Activated CD8-positive, alpha-beta memory T cell treated with anti-CD3 and anti-CD28 coated beads for 24 hours (primary cell): ENCODE measurements at places on chromosomes 11 and 22.

GRCh38 chr22:47053013-47053725, 290.7 kb downstream of the TBC1D22A start:
- DNase-seq = no peak

DNA sequence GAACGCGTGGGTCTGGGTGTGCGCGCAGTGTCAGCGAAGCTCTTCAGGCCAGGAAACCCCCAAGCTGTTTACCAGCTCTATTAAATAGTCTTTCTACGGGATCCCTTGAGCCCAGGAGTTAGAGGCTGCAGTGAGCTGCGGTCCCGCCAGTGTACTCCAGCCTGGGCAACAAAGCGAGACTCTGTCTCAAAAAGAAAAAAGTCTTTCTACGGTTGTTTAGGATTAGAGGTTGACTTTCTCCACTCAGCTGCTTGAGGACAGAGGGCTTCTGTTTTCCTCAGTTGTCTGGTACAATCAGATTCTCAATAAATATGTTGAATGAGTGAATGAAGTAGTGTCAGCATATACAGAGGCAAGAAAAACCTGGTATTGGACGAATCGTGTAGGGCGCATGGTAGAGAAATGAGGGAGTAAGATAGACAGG, 619 bp downstream of the SART1 start:
- no peak for DNase-seq

GRCh38 chr11:92692826-92693546, 276.5 kb upstream of the MTNR1B start:
- DNase-seq = no peak

GRCh38 chr11:10862446-10862845, 4.6 kb upstream of the ZBED5 start:
- DNase-seq = no peak

DNA sequence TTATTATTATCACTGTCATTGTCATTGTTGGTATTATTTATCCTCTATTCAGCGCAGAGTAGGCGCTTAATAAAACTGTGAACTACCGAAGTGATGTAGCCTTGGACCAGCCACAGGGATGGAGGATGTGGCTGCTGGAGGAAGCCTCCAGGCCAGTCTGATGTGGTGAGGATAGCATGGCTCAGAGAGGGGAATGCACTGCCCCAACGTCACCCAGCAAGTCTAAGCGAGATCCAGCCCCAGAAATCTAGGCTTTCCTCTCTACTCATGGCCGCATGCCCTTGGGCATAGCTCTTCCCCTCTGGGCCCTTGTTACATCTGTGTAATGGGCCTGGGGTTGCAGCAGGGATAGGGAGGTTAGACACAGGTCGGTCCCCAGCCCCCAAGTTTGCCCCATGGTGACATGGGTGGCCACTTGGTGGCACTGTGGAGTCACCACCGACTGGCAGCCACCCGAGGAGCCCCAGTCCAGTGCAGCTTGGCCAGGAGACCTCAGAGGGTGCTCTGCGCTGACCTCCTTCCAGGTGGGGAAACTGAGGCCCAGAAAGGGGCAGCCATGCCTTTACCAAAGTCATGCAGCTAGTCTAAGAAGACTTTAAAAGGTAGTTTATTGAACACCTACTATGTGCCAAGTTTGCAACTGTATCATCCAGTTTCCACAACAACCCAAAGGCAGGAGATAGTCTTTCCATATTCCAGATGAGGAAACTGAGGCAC, 395.7 kb downstream of the MN1 start:
- peak; percentile 57 for DNase-seq

DNA sequence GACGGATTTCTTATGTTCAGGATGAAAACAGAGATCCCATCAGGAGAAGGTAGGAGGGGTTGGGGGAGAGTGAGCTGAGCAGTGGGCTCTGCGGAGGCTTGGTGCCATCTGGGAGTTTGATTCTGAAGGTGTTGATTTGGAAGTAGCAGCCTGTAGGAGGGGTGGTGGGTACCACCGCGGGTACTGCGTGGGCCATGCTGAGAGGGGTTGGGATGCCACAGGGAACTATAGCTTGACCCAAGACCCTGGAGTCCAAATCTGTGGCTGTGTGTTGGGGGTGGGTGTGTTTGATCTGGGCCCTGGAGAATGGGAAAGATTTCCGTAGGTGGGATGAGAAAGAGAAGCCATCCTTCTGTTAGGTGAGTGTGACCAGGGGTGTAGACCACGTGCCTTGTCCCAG, 5.0 kb downstream of the INCENP start:
- DNase-seq = no peak

- DNase-seq = peak; percentile 74
These were observed 4.7 kb upstream of the RANBP1 start for GRCh38 chr22:20111045-20111688.

- DNase-seq = no peak
These were observed 11.2 kb upstream of the MUC6 start for GRCh38 chr11:1047595-1048156.

DNA sequence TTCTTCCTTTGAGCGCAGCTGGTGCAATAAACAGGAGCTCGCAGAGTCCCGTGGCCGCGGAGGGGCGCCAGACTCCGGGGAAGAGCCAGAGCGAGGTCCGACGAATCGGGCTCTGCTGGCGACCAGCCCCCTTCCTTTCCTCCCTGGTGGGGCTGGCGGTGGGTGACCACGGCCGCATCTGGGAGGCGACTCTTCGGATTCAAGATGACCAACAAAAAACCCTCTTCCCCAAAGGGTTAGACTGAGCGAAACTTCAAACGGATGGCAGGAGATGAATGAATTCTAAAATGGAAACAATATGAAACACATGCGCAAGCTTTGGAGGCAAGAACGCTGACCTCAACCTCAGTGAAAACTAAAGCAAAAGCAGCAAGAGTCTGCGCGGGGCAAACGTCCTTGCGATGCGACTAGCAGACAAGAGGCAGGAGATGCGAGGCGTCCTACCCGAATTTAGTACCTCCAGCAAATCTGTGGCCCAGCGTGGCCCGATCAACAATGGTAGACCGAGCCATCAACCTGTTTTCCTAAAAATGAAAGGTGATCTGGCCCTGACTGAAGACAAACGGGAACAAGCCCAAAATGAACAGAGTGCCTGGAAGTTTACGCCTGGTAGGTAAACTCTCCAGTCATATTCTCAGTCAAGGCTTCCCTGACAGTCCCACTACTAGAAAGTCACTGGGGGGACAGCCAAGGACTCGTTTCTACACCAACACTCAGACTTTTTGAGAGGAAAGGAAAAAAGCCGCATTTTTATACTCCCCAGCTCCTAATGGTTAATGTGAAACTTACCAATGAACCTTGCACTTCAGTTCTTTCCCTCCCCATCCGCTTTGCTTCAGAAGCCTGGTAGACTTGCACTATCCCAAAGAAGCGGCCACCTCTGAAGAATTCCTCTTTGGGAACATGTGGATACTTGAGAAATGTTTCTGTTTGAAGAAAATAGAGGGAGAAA, 11.6 kb downstream of the MMP3 start:
- DNase-seq = no peak

GRCh38 chr22:47674600-47674999, 912.1 kb downstream of the TBC1D22A start:
- no peak for DNase-seq

DNA sequence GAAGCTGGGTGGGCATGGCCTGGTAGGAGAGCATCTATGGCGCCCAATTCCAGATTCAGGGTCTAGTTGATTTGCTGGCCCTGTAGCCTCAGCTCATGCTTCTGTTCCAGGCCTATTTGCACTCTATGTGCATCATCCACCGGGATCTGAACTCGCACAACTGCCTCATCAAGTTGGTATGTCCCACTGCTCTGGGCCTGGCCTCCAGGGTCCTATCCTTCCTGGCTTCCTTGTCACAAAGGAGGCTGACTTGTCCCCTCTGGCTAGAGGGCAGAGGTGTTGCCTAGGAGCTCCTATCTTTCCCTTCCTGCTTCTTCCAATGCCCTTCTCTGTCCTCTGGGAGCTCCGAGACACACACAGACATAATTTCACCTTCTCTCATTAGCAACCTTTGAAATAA, 21.3 kb downstream of the PIK3IP1 start:
- no peak for DNase-seq

DNA sequence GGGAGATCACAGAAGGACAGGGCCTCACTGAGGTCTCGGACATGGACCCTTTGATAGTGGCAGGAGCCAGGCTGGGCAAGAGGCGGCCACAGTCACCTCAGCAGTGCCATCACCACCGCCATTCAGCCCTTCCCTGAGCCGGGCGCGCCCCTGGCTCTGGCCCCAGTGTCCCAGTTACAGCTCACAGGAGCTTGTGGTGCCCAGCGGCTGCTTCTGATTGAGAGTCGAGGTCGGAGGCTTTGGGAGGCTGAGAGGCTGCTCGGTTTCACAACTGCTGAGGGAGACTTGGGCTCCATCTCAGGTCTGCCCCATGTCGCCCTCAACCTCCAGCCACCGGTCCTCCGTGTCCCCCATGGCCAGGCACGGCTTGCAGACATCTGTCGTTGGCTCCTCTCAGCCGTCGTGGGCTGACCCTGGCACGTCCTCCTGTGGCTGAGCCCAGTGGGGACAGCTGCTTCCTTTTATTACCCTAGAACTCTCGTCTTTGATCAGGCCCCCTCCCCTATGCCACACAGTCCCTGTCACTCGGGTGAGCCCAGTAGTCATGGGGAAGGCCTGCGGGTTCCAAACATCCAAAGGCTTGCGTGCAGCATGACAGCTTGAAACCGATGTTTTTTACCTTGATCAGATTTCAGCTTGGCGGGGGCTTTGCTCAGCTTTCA, 28.4 kb upstream of the PPP6R3 start:
- no peak for DNase-seq

- DNase-seq = no peak
These were observed 24.2 kb downstream of the MS4A6A start for GRCh38 chr11:60158636-60159035.

GRCh38 chr11:128458321-128458720, 129.0 kb downstream of the ETS1 start:
- no peak for DNase-seq

GRCh38 chr22:37920126-37920525, 14.0 kb downstream of the MICALL1 start:
- DNase-seq = no peak
